Activated naive CD4-positive, alpha-beta T cell treated with Interleukin-2 at 50 U/mL for 16 hours (primary cell): ENCODE measurements at places on chromosomes 1 and 21.
A peak's percentile ranks its signal among the peaks of the same experiment; 100 is the strongest.

- no peak for DNase-seq
Observed at GRCh38 chr1:242467556-242468145, 56.8 kb downstream of the PLD5 start.

DNA sequence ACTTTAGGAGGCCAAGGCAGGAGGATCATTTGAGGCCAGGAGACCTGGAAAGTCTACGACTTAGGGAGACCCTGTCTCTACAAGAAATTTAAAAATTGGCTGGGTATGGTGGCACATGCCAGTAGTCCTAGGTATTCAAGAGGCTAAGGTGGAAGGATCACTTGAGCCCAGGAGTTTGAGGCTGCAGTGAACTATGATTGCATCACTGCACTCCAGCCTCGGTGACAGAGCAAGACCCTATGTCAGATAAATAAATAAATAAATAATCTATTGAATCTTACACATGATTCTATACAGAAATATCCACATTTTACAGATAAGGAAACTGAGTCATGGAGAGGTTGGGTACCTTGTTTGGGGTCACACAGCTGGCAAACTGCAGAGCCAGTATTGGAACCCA, 89.1 kb downstream of the MAN1C1 start:
- DNase-seq: no peak

- DNase-seq: peak; percentile 34
Observed at GRCh38 chr1:27136236-27136551, 18.7 kb downstream of the SLC9A1 start.

DNA sequence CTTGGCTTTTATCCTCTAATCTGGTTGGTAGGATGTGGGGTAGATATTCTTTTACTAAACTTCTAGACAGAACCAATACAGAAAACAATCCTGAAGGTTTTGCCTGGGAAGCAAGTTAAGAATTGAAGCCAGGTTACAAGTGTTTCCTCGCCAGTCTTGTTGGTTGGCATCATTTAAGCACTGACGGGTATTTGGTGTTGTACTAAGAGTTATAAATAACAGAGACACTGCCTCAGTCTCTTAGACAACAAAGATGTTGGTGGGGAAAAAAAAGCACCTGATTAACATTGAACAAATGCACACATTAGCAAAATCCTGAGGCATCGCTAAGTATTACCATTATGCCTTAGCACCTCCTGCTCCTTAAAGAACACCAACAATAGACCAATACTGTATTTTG, 272.2 kb downstream of the BRINP2 start:
- DNase-seq: no peak

DNA sequence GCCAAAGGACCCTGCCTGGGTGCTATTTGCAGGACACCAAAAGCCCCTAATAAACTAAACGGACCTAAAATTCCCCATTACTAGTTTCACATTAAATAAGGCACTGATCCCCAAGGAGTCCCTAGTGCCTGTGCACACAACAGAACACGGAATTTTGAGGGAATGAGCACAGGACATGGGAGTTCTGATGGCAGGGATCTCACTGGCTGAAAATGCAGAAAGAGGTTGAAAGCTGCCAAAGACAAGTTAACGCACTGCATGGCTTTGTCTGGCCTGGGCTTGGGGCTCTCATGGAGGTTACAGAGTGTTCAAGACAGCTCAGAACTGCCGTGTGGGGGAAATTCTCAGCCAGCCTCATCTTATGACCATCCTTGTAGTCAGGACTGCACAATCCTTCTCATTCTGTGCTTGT, 15.6 kb upstream of the ATP1B1 start:
- no peak for DNase-seq
